ENCODE measurements at places on chromosomes 13 and 19. TPM values are rescaled to one million over a fixed set of nuclear protein-coding genes. Genes with fewer than 3 reads are reported as not detected.

DNA sequence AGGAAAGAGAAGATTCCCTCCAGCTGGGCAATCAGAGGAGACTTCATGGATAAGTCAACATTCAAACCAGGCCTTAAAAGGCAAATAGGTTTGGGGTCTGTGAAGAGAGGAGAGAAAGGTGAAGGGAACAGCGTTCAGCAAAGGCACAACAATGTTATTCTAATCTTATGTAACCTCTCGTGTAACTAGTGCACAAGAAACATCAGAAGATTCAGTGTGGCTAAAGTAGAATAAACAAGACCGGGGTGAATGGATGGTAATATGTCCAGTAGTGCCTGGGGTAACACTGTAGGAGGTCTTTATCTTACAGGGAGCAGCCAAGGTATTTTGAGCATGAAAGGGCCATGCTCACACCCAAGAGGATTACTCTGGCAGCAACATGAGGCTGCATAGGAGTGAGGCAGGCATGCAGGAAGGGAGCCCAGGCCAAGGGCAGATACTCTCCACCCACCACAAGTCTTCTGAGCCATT, 24.1 kb downstream of the LHFPL6 start:
- DNase-seq = no peak

- no peak for DNase-seq
Measured at GRCh38 chr13:55091172-55091571, 2049.5 kb upstream of the PRR20A start.

Gene SCAF1
- total RNA-seq = 84.8 TPM

DNA sequence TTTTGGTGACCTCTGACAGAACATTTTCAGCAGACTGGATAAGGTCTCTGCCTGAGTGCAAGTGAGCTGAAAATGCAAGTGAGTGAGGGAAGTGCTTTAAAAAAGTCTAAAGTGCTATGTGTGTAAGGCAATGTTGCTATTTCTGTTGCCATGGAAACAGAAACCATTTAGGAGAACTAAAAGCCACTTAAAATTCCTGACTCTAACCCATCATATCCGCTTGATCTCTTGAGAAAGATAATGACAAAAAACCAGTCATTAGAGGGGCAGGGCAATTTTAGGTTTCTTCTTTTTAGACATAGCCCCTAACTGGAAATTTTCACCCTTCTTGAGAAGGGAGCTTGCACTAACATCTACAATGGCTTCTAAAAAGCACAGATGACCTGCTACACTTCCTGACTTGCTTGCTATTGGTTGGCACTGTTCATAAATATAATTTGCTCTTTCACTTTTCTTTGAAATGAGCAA, at the start of gene CYSLTR2:
TSS of gene CYSLTR2 (plus strand) at position 458 of the 468 bp plus-strand sequence. CDS start 52,889 bp downstream, outside the sequence.
- DNase-seq = no peak

Gene ZNF763
- total RNA-seq = 3.6 TPM

DNA sequence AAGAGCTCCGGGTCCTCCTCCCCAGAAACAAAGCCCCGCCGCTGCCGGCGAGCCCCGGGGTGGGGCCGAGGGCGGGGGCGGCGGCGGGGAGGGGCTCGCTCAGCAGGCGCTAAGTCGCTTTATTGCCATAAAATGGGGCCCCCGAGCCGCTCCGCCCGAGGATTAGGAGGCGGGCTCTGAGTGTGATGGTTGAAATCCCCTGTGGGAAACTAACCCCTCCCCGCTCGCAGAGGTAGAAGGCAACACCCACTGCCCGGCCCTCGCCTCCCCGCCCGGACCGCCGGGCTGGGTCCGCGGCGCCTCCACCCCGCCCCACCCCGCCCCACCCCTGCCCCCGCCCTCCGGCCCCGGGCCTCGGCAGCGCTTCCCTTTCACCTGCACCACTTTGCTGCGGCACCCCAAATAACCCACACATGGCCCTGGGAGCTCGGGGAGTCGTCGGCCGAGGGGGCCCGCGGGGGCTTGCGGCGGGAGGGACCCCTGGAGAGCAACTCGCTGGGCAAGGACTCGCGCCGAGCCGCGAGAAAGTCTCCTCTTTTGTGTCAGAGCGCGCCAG, at the start of gene KLF12:
TSS of gene KLF12 (minus strand) at position 184 of the 556 bp plus-strand sequence.
- peak; percentile 96 for DNase-seq

Gene CYP4F2
- total RNA-seq = not detected

Gene CYP2F1
- total RNA-seq = not detected

DNA sequence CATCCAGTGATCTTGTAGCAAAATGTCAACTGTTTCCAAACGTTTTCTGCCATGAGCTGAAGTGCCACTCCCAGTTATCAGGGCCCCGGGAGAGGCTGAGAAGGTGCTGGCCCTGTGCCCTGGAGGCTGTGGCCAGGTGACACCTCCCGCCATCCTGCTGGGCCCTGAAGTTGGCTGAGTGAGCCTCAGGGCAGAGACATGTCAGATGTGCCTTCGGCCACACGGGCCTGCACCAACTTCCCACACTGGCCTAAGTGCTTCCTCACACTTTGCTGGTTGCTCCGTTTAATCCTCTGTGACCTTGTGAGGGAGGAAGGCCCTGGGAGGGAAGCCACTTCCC, 4.8 kb downstream of the ADPRHL1 start:
- DNase-seq = peak; percentile 62
